ENCODE measurements at places on chromosomes 7 and 10.

DNA sequence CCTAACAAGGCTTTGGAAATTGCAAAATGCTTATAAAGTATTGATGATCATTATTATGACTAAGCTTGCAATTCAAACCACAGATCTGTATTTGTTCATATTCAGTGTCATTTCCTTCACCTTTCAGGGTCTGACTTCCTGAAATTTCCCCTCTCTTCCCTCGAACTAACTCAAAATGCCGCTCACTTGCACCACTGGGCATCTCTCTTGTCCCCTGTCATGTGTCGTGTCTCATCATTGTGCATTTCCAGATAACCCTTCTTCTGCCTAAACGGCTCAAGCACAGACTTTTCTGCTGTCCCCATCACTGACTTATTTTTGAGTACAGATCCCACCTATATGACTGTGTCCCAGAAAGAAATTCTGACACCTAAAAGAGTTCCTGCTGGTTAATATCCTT, 41.0 kb upstream of the CELF2 start:
- DNase-seq: no peak

GRCh38 chr10:122148876-122149560, 122.1 kb upstream of the BTBD16 start:
- no peak for DNase-seq

DNA sequence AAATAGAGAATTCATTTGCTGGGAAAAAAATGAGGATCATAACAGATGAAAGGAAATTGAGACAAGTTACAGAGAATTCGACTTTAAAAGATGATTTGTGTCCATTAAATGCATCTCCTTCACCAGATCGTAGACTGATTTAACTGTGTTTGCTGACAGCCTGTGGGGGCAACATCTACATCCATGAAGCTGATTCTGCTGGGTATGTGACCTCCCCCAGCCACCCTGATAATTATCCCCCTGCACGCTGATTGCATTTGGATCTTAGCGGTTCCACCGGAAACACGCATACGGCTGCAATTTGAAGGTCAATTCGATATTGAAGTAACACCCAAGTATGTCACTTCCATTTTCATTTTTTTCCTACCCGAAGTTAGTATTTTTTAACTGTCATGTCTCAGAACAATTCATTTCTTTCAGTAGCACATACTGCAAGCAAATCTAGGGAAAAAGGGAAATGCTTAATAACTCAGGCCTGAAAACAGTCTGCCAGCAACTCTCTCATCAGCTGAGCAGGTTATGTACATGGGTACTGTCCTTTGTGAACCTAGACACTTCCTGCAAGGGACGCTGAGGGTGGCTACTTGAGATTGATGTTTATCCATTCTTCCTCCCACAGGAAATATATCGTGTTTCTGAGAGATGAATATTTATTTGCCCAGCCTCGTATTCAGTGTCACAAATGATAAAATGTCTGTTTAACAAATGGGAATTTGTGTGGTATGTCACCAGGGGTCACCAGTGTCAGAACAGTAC, 134.9 kb downstream of the ZNF22 start:
- DNase-seq: no peak

- DNase-seq: no peak
These were observed 1.9 kb upstream of the UNC5B start for GRCh38 chr10:71210542-71210871.

DNA sequence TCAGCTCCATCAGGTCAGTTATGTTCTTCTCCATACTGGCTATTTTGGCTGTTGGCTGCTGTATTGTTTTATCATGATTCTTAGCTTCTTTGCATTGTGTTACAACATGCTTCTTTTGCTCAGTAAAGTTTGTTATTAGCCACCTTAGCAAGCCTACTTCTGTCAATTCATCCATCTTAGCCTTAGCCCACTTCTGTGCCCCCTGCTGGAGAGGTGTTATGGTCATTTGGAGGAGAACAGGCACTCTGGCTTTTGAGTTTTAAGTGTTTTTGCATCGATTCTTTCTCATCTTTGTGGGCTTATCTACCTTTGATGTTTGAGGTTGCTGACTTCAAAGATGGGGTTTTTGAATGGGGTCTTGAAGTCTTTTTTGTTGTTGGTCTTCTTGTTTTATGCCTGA, 204.6 kb upstream of the FOXP2 start:
- DNase-seq: no peak

DNA sequence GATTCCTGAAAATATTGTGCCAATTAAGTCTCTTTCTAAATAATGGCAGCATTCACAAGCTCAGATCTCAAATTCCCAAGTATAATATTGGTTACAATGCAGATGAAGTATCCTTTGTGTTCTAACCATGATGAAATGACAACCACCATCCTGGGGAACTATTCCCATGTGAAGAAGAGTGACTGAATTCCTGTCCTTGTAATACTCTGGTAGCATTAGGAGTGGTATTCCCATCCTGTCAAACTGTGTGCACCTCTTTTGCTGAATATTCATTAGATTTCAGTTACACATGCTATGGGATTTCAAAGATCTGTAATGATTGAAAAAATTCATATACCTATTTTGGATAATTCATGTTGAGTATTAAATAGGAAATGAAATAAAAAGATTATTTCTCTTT, 86.1 kb upstream of the SMIM30 start:
- no peak for DNase-seq
